HFF-Myc (cell line): ENCODE measurements at places on chromosomes 16 and 17.

- DNase-seq = no peak
Observed at GRCh38 chr16:89969741-89970410, 21.3 kb downstream of the DEF8 start.

- no peak for DNase-seq
Observed at GRCh38 chr17:74253036-74253435, 21.0 kb upstream of the DNAI2 start.

DNA sequence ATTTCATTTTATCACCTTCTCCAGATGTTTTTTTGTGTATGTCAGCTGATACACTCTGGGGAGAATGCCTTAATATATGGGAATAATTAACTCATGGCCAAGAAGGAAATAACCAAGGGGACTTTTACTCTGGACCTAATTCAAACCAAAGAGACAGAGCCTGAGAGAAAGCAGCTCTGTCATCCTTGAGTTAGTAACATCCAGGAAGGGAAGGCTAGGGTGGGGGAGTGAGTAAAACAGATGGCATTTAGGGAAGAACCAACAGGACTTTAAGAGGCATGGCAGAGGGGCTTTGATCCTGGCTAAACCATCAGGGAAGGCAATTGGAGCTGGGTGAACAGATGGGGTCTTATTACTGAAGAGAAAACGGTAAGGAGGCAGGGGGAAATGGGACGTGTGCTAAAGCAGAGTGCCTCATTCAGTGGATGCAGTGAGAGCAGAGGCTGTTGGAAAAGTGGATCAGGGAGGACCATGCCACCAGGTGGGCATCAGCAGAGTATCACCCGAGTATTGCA is 2.5 kb upstream of the SMPD3 start:
- no peak for DNase-seq

- DNase-seq = peak; percentile 65
Observed at GRCh38 chr16:75087375-75087979, 29.1 kb downstream of the LDHD start.

- DNase-seq = no peak
Observed at GRCh38 chr16:85628645-85629044, 15.5 kb downstream of the GSE1 start.

- no peak for DNase-seq
Observed at GRCh38 chr17:44348234-44348987, 3.3 kb downstream of the GRN start.

- peak; percentile 73 for DNase-seq
Observed at GRCh38 chr17:61201211-61201610, 198.4 kb upstream of the TBX2 start.

- DNase-seq = no peak
Observed at GRCh38 chr17:62080647-62081046, 15.6 kb upstream of the MED13 start.

GRCh38 chr17:27947005-27947406 is 53.8 kb upstream of the LYRM9 start:
- DNase-seq = no peak

DNA sequence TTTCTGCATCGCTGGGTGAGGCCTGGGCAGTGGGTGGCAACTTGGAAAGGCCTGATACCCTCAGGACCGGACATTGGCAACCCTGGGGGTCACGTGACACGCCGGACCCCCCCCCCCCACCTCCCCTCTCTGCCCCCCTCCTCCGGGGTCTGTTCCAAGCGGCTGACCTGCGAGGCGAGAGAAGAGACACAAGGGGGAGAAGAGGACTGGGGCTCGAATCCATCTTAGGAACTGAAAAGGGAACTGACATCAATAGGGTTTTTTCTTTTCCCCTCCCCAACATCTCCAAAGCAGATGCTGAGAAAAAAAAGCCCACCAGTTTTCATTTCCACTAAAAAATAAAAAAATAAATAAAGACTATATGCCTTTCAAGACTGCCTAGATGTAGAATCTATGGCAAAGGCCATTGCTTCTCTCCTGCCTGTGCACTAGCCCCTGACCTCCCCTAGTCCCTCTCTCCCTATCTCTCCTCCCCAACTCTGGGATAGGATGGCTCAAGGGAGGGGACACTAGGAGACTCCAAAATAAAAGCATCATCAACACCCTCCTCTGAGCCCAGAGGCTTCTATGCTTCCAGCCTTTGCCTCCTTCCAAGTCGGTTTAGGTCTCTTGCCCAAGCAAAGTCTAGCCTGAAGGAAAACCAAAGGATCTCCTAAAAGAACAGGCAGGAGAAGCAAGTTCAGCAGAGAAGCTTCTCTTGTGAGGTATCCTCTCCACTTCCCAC is 7.7 kb upstream of the HOXB2 start:
- no peak for DNase-seq

DNA sequence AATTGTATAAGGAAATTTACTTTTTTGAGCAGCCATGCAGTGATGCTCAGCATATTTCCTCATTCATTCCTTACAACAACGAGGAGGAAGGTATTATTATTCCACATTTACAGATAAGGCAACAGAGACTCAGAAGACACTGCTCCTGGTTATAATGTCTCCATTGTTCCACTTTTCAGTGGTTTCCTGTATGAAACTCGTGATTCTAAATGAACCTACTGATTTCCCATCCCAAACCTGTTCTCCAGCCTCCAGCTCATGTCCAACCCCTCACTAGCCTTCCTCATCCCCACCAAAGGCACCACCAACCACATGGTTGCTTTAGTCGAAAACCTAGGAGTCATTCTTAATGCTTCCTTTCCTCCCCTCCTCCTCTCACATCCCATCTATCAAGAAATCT is 12.5 kb upstream of the ERCC4 start:
- DNase-seq = no peak

GRCh38 chr17:81231121-81231645 is 7.7 kb downstream of the TEPSIN start:
- no peak for DNase-seq

- DNase-seq = no peak
Observed at GRCh38 chr17:74394977-74395376, 27.7 kb downstream of the GPR142 start.

- DNase-seq = no peak
Observed at GRCh38 chr16:75644240-75645012, 3.0 kb downstream of the KARS1 start.

DNA sequence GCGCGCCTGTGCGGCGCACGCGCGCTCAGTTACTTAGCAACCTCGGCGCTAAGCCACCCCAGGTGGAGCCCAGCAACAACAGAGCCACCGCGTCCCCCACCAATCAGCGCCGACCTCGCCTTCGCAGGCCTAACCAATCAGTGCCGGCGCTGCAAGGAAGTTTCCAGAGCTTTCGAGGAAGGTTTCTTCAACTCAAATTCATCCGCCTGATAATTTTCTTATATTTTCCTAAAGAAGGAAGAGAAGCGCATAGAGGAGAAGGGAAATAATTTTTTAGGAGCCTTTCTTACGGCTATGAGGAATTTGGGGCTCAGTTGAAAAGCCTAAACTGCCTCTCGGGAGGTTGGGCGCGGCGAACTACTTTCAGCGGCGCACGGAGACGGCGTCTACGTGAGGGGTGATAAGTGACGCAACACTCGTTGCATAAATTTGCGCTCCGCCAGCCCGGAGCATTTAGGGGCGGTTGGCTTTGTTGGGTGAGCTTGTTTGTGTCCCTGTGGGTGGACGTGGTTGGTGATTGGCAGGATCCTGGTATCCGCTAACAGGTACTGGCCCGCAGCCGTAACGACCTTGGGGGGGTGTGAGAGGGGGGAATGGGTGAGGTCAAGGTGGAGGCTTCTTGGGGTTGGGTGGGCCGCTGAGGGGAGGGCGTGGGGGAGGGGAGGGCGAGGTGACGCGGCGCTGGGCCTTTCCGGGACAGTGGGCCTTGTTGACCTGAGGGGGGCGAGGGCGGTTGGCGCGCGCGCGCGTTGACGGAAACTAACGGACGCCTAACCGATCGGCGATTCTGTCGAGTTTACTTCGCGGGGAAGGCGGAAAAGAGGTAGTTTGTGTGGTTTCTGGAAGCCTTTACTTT is at the start of gene UBB:
Gene UBB, plus strand, starts transcription at position 452 of the 856 bp plus-strand sequence. CDS start 817 bp downstream, outside the sequence.
- DNase-seq = peak; percentile 93

- peak; percentile 26 for DNase-seq
Observed at GRCh38 chr17:60947100-60947499, 269.4 kb downstream of the BCAS3 start.

DNA sequence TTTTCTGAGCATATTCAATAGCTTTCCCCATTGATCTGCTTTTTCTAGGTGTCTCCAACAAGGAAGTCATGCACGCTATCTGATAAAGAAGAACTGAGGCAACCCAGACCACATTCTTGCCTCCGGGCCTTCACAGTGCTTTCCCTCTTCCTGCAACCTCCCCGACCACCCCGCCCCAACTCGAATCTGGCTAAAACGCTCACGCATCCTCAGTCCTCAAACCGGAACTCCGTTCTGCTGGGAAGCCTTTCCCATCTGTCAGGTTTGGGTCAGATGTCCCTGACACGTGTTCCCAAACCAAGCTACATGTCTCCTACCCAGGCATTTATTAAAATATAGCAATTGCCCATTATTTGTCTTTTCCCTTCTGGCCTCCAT is 112.7 kb downstream of the VPS53 start:
- no peak for DNase-seq

- no peak for DNase-seq
Observed at GRCh38 chr16:1670866-1671265, 7.2 kb upstream of the JPT2 start.

DNA sequence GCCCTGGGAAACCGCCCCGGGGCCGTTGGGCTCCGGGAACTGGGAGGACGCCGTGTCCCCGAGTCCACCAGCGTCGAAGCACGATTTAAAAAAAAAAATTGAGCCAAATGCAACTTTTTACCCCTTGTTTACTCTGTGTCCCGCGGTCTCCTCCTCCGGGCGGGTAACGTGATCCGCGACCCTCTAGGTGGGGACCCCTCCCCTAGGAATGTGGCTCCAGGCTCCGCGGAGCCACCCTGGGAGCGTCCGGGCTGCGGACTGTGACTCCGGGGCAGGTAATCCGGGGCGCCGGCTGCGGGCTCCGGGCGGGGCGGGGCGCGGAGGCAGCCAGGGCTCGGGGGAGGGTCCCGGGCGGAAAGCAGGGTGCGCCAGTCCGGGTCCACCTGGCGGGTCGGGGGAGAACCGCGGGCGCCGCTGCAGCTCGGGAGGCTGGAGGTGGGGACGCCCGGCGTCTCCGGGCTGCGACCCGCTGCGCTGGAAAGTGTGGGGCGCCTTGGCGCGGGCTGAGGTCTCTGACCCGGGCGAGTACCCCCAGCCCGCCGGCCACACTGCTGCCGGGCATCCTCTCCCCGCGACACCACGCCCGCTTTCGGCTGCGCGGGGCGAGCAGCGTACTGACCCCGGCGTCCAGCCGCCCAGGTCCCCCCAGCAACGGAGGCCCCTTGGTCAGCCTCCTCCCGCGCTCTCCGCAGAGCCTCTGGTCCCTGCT is 852 bp upstream of the HELZ start:
- no peak for DNase-seq

DNA sequence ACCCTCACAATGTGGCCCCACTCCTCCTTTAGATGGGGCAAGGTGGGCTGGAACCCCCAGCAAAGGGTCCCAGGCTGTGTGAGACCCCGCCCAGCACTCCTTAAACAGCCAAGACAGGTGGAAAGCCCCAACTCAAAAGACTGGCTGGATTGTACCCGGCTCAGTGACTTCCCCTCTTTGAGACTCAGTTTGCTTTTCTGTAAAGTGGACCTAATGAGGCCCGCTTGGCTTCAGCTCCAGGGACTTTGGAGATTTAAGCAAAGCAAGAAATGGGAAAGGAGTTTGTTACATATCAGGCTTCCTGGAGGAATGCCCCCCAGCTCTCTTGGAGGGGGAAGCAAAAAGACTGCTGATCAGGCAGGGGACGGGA is 39.3 kb downstream of the SNX20 start:
- DNase-seq = no peak

- DNase-seq = no peak
Observed at GRCh38 chr16:87945351-87946042, 5.7 kb upstream of the BANP start.

GRCh38 chr17:27429666-27430382 is 26.4 kb upstream of the KSR1 start:
- no peak for DNase-seq

DNA sequence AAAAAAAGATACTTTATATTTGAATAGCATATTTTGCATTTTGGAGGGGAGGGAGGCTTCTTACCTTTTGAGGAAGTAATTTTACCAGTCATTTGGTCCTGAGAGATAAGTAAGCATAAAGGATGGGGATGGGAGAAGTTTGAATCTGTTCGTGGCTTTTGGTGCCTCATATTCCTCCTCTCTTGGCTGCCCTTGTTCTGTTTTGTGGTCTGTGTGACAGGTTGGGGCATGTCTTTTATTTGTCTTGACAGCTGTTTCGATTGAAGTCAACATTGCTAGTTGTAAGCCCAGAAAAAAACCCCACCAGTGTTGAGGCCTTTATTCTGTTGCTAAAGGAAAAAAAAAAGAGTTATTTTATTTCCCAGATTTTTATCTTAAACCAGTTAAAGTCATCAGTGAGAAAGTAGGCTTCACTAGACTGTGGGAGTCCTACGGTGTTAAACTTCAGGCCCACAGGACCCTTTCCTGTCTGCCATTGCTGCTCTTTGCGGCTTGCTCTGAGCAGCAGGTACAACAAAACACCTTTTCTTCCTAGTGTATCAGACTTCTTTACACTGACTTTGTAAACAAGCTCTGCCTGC is 11.4 kb downstream of the SLC7A6 start:
- no peak for DNase-seq

DNA sequence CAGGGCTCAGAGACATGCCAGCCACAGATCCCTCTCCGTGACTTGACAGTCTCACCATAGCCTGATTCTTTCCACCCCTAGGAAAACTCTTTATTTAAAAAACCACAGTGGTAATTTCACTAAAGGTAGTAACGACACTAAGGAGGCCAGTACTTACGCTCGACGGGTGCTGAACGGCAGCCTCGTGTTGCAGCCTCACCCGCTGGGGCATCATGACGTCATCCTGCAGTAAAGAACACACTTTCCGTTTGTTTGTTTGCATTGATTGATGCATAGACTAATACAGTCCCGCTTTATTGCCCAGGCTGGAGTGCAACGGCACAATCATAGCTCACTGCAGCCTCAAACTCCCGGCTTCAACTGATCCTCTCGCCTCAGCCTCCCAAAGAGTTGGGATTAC is 65.1 kb upstream of the METRNL start:
- no peak for DNase-seq

- no peak for DNase-seq
Observed at GRCh38 chr16:84597931-84598351, 19.9 kb downstream of the COTL1 start.

GRCh38 chr16:84368308-84368996 is at the start of gene ATP2C2:
ATP2C2 (plus strand) TSS chr16:84368538; CDS start chr16:84368616, 78 bp downstream.
- DNase-seq = no peak

- DNase-seq = no peak
Observed at GRCh38 chr16:68003031-68003430, 3.7 kb upstream of the DPEP2 start.

GRCh38 chr16:27237219-27238015 is 31.2 kb downstream of the NSMCE1 start:
- DNase-seq = no peak

- DNase-seq = no peak
Observed at GRCh38 chr16:54341892-54342776, 55.5 kb upstream of the IRX3 start.
